Stimulated activated memory B cell treated with anti-CD40 and anti-IgM and Interleukin-4, amounts not matched to agents 10 μg/mL and 1 μg/mL and 100 μg/mL, for 72 hours (primary cell): ENCODE measurements at places on chromosomes 16 and 17.

DNA sequence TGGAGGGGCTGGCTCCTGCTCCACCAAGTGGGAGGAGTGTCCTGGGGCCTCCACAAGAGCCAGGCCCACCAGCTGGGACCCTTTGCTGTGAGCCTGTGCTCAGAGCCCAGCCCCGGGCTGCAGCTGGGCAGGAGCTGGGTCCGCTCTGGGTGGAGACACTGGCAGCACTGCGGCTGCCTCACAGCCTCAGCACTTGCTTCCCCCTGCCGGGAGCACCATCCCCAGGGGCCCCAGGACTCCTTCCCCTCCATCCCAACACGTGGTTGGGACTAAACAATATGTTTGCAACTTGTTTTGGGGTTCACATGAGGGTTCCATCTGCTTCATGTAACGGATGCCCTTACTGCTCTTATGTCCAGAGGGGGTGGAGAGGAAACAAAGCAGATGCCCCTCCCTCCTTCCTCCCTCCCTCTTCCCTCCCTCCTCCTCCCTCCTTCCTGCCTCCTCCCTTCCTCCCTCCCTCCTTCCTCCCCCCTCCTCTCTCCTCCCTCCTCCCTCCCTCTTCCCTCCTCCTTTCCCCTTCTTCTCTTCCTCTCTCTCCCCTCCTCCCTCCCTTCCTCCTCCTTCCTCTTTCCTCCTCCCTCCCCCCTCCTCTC lies 16.3 kb upstream of the CBFA2T3 start:
- peak; percentile 48 for ATAC-seq

DNA sequence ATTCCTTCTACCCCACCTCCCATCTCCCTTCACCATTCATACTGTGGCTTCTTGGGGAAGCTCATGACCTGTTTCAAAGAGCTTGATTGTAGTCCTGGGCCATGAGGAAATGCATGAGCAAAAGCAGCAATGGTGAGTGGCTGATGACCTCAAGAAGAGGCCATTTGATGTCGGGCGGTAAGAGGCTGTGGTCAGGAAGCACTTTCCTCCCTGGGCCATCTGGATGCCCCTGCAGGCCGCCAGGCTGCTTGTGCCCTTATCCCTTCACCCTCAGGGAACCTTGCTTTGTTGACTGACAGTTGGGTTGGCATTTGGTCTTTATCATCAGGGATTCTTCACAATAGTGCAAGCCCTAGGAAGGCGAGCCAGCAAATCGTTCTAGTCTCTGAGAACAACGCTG lies 78.3 kb upstream of the TBX2 start:
- ATAC-seq: no peak

GRCh38 chr17:43469145-43469544 lies 14.6 kb upstream of the DHX8 start:
- ATAC-seq: no peak

- no peak for ATAC-seq
Measured at GRCh38 chr17:43627653-43628052, 34.1 kb downstream of the MEOX1 start.

DNA sequence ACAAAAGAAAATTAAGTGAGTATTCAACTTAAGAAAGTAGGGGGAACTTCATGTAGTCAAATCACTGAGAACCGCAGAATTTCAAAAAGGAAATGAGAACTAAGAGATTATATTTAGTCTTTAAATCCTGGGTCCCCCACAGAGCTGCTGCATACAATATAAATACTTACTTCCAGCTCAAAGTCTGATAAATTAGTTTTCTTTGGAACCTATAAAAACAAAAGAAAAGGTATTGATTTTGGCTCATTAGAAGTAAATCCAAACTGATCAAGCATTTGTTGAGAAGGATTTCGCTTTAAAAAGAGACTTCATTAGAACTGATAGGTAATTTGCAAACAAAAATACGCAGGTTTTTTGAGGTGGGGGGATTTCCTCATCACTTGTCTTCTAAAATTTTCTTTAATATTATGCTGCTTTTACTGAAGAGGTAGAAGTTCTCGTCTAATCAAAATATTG lies 21.9 kb downstream of the PARN start:
- ATAC-seq: peak; percentile 83

DNA sequence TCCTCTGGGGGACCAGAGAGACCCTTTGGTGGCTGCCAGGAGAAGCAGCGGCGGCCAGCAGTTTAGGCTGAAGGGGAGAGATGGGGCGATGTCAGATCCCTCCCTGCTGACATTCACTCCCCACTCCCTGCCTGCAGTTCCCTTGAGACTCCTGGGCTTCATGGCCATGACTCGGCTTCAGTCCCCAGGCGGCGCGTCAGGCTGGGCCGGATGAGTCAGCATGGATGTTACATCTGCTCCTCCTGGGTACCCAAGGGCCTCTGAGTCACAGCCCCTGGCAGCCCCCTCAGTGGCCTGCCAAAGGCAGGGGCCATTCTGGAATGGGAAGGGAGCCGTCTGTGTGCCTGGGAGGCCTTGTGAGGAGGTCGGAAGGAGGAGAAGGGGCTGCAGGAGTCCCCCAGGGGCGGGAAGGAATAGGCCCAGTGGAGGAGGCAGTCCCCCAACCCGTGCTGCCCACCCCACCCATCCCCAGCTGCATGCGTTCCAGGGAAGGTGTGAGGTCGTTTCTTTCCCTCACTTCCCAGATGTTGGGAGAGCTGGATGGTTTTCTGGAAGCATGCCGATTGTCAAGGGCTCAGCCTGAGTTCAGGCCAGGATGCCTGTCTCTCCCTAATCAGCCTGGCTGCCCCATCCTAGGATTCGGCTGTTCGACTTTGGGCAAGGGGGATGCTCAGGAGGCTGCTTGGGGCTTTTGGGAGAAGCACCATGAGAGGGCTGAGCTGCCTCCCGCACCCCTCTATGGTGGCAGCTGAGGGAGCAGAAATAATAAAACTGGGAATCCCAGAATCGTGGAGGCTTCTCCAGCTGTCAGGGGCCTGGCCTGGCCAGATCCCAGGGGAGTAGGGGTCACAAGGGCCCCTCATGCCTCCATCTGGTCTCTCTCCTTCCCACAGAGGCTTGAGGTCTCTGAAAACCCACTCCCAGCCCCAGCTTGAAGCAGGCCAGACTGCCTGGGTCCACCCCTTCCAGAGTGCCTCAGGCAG lies 9.7 kb downstream of the RHBDL3 start:
- peak; percentile 20 for ATAC-seq

GRCh38 chr16:69089091-69089910 lies 16.2 kb upstream of the HAS3 start:
- ATAC-seq: peak; percentile 56
